ENCODE measurements at places on chromosomes 2 and 18.

GRCh38 chr18:69250305-69251151, 150.2 kb upstream of the DOK6 start:
- DNase-seq: no peak

DNA sequence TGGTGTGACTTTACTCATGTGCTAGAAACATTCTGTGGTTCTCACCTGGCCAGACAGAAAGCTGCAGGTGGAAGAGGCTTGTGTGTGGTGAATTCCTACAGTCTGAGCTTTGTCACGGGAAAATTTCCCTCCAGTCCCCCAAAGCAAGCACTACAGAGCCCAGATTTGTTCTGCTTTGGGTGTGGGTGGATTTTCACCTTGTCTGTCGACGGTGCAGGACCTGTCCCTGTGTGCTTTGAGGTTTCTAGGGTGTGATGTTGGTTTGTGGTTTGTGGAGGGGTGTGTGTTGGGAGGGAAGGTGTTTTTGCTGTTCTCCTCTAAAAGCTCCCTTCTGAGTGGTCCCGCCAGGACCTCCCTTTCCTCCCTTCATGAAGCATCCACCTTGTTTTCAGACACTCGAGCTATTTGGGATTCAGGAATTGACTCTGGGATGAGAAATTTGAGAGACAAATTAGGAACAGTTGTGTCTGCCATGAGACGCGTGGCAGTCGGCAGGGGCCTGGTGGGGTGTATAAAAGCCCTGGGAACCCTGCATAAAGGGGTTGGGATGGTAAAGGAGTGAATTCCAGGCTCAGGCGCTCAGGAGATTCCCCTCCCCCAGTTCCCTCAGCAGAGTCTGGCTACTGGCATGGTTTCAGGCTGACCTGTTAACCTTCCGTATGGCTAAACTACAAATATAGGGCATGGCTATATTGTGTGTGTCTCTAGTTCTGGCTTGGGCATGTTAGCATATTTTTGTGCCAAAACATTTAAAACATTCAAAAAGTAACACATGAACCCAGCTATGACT, 65.5 kb downstream of the DGKD start:
- DNase-seq: no peak

DNA sequence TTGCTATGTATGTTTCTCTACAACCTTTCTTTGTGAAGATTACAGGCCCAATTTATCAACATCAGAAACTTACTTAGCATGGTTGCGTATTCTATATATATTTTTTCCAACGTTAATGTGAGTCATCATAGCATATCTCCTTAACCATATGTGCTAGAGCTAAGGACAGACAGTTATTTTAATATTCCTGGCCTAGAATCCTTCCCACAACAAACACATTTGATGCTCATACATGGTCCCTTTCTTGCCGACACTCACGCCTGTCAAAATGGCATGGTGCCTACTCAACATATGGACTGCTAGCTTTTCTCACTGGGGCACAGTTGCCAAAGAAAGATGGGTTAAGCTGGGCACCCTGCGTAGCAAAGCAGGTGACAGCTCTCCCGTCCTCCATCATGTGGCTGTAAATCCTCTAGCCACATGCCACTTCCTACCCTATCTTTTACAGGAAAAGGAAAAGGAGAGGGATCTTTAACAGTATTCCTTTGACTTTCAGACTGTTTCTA, 75.2 kb upstream of the GALNT5 start:
- no peak for DNase-seq

GRCh38 chr2:189267925-189268579, 88.5 kb upstream of the COL5A2 start:
- no peak for DNase-seq

DNA sequence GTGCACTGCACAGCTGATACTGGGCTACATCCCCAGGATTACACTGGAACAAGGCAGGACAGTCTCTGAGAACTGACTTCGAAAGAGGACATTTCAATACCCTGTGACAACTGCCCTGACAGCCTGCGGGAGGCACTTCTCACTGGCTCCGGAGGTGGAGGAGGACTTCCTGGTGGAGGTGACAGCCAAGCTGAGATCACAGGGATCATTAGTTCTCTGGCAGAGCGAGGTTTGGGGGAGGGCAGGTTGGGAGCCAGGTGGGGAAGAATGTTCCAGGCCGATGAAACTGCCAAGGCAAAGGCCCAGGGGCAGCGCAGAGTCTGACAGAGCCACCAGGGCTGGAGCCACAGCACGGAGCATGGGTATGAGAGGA, 28.0 kb upstream of the NPAS2 start:
- no peak for DNase-seq

- DNase-seq: no peak
These were observed 510.3 kb downstream of the ZNF804A start for GRCh38 chr2:185108588-185108987.

DNA sequence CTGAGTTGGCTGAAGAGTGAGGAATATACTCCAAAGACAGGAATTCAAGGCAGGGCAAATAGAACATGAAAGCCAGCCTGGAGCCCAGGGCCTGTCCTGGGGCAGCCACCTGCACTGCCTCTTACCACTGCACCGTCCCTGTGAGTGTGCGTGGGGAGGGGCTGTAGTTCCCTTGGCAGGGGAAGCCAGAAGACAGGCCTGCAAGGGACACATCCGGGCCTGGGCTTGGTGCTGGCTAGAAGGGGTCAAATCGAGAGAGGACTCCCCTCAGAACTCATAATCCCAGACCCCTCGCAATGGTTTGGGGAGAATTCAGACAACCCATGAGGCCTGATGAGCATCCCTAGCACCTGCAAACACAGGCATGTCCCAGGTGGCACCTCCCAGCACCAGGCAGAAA, 87.0 kb downstream of the HDAC4 start:
- DNase-seq: peak; percentile 12

GRCh38 chr2:238694136-238694755, 153.6 kb upstream of the TWIST2 start:
- DNase-seq: no peak

- DNase-seq: no peak
These were observed 226.8 kb downstream of the RND3 start for GRCh38 chr2:150260636-150261035.

DNA sequence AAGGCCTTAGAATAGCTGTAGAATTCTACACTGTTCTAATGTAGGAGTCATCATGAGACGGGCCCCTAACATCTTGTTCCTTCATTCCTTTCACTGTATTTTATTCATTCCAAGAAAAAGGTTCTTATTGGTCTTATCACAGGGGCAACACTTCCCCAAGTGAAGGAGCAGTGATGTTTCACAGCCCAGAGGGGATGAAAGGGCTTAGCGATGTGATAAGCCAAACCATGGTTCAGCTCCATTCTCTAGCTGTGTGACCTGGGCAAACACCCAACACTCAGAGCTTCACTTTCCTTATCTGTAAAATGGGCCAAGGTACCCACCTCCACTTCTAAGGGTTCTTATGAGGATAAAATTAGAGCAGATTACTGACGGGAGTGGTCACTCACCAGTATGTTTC, 25.4 kb upstream of the HS6ST1 start:
- no peak for DNase-seq

- peak; percentile 85 for DNase-seq
These were observed 126.6 kb upstream of the PPP1CB start for GRCh38 chr2:28624793-28625701.

GRCh38 chr2:178949151-178949550, 100.8 kb downstream of the CCDC141 start:
- DNase-seq: no peak

GRCh38 chr2:32482471-32482870, 125.6 kb downstream of the BIRC6 start:
- DNase-seq: no peak

DNA sequence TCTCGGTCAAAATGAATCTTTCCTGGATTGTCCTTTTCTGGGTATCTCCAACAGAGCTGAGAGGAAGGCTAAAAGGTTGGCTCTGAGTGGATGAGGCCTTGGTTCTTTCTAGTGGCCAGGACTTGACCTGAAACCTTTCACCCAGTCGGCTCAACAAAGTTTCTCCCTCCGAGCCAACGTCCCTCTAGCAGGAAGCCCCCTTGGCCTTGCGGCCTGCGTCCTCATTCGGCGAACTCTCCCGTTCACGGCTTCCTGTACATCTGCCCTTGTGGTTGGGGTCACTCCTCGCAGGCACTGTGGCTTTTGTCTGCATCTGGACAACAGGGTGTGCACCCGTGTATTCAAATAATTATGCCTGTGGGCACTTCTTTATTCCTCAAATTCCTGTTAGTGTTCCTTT, 9.4 kb upstream of the SIX3 start:
- DNase-seq: no peak
